ENCODE measurements at places on chromosomes 6 and 20. TPM values are rescaled to one million over a fixed set of nuclear protein-coding genes. Genes with fewer than 3 reads are reported as not detected.

- DNase-seq, result peak; percentile 3
These were observed 216.2 kb downstream of the RIMS1 start for GRCh38 chr6:72102561-72102960.

DNA sequence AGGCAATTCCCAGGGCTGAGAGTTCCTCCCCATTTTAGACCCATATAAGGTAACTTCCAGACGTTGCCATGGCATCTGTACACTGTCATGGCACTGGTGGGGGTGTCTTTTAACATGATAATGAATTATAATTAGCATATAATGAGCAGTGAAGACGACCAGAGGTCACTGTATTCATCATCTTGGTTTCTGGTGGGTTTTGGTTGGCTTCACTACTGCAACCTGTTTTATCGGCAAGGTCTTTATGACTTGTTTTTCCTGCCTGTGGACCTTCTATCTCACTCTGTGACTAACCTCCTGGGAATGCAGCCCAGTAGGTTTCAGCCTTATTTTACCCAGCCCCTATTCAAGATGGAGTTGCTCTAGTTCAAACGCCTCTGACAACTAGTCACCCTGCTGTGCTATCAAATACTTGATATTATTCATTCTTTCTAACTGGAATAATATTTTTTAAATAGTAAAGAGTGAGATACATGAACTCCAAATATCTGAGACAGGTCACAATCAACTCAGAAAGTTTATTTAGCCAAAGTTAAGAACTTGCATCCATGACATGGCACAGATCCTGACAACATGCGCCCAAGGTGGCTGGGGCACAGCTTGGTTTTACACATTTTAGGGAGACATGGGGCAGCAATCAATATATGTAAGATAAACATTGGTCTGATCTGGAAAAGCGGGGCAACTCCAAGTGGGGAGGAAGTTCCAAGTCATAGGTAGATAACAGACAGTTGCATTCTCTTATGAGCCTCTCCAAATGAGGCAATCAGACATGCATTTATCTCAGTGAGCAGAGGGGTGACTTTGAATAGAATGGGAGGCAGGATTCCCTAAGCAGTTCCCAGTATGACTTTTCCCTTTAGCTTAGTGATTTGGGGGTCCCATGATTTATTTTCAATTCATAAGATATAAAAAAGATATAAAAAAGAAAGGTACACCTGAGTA, 1.2 kb upstream of the UFL1 start:
- peak; percentile 79 for DNase-seq

- peak; percentile 20 for DNase-seq
These were observed 161.2 kb downstream of the KLHL32 start for GRCh38 chr6:97085772-97086171.

GRCh38 chr20:63509088-63509564, 10.2 kb upstream of the EEF1A2 start:
- no peak for DNase-seq

DNA sequence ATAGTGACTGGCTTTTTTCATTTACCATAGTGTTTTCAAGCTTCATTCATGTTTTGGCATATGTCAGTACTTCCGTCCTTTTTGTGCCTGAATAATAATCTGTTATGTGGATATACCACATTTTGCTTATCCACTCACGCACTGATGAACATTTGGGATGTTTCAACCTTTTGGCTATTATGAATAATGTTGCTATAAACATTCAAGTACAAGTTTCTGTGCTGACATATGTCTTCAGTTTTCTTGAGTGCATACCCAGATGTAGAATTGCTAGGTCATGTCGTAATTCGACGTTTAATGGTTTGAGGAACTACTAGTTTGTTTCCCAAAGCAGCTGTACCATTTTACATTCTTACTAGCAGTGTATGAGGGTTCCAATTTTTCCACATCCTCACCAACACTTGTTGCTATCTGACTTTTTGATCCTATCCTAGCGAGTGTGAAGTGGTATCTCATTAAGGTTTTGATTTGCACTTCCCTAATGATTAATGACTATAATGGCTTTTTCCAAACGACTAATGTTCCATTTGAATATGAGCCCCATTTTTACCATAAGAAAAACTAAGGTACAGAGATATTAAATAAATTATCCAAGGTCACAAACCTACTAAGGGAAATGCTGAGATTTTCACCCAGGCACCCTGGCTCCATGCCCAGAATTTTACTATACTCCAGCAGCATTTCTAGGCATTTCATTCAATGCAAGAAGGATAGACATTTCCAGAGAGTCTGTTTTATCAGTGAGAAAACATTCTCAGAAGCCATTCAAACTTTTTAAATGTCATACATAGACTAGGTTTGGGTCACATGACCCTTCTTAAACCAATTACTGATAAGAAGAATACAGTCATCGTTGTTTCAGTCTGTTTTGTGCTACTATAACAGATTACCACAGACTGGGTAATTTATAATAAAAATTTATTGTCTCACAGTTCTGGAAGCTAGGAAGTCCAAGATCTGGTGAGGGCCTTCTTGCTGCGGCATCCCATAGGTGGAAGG, 71.1 kb upstream of the RUNX2 start:
- peak; percentile 61 for DNase-seq

- no peak for DNase-seq
These were observed 101.6 kb upstream of the CARMIL1 start for GRCh38 chr6:25177500-25178028.

C20orf144 gene
- under 0.01 TPM for total RNA-seq

DNA sequence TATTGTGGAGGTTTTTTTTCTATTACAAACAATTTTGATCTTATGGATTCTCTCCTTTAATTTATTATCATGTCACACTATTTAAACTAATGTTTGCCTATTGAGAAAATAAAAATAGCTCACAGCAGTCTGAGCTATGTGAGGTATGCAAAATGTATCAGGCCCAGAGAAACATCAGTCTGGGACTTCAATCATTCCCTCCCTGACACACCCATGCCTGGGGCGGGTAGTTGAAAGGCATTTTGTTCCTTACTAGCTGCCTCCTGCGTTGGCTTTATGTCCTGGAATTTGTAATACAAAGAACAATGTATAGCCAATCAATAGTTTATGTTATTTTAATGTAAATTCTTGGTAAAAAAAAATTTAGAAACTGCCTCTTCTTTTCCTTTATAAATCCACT, 403.3 kb downstream of the EPM2A start:
- DNase-seq, result no peak

DNA sequence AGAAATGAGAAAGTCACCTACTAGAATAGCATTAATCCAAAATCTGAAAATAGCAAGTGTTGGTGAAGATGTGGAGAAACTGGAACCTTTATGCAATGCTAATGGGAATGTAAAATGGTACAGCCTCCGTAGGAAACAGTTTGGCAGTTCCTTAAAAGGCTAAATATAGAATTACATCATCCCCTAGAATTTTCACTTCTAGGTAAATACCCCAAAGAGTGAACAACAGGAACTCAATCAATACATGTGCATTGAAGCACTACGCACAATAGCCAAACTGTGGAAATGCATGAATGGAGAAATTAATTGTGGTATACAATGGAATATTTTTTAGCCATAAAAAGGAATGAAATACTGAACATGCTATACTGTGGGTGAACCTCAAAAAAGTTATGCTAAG, 982.0 kb upstream of the FLRT3 start:
- no peak for DNase-seq

GRCh38 chr6:13454286-13455221, 32.8 kb downstream of the GFOD1 start:
- DNase-seq, result peak; percentile 81

- DNase-seq, result no peak
These were observed 5.0 kb downstream of the SEMG1 start for GRCh38 chr20:45211569-45212474.

GRCh38 chr6:28384143-28384533, 15.4 kb downstream of the ZSCAN12 start:
- DNase-seq, result no peak

PERP gene
- total RNA-seq, result 12.8 TPM

- DNase-seq, result peak; percentile 48
These were observed 38.4 kb downstream of the THBS2 start for GRCh38 chr6:169215201-169215681.

DNA sequence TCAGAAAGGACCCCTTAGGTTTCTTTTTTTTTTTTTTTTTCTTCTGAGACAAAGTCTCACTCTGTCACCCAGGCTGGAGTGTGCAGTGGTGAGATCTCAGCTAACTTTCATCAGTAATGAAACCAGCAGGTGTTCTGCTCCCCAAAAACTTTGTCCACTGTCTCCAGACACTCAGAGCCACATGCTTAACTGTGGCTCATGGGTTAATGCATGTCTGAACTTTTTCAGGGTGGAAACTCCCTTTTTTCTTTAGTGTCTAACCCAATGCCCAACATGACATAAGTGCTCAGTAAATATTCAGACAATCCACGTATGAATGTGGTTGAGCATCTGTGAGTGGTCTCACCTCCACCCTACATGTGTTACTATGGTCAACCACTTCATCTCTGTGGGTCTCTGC, 45.4 kb downstream of the MYB start:
- no peak for DNase-seq

FRK gene
- 0.33 TPM for total RNA-seq

- DNase-seq, result no peak
These were observed 152.3 kb downstream of the EDN1 start for GRCh38 chr6:12442455-12442854.

BPIFB1 gene
- not detected for total RNA-seq

HSPA1L gene
- 3.1 TPM for total RNA-seq

GRCh38 chr20:59958626-59959025, 403 bp downstream of the CDH26 start:
- DNase-seq, result no peak

UNC93A gene
- not detected for total RNA-seq

TMC2 gene
- total RNA-seq, result under 0.01 TPM

DNA sequence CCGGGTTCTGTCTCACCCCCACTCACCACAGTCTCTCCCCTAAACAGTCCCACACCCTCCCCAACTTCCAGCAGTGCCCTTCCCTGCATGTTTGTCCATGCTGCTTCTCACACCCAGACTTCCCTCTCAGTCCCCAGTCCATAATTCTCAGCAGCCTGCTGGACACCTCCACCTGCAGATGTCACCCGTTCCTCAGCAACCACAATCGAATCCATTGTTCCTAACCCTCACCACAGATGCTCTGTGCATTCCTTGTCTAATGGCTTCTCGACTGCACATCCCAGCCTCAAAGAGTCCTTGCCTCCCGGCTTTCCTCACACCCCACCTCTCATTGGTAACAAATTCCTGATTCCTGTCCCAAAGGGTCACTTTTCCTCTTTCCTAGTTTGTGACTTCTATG, 55.6 kb downstream of the GOPC start:
- no peak for DNase-seq

GRCh38 chr6:38637756-38638155, 2.0 kb downstream of the BTBD9 start:
- DNase-seq, result no peak

DNA sequence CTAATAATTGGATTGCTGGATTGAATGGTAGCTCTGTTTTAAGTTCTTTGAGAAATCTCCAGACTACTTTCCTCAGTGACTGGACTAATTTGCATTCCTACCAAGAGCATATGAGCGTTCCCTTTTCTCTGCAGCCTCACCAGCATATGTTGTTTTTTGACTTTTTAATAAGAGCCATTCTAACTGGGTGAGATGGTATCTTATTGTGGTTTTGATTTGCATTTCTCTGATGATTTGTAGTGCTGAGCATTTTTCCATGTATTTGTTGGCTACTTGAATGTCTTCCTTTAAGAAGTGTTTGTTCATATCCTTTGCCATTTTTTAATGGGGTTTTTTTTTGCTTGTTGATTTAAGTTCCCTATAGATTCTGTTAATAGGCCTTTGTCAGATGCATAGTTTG, 94.7 kb upstream of the AHI1 start:
- DNase-seq, result peak; percentile 69

- DNase-seq, result no peak
These were observed 34.4 kb downstream of the EFHC1 start for GRCh38 chr6:52454556-52454955.

DNA sequence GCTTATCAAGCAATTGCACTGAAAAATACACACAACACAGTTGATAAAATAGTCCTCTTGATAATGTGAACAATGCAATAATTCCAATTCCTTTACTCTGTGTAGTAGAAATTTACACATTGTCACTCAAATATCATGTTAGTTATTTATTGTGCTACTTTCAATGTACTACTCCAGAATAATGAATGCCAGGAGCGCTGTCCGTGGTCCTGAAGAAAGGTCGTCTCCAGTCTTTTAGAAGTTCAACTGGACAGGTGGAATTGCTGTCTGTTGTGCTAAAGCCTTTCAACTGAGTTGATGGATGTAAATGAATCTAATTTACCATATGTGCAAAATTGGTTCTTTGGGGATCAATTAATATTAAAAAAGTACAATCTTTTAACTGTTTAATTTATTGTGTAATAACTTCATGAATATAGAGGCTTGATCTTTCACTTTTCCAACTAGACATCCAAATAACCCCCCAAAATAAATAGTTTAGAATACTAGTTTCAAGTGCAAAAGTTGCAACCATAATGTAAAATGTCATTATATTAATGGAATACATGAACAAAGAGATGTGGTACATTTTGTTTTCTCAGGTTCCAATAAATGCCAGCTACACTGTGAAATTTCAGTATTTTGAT, 3.2 kb downstream of the GRIK2 start:
- peak; percentile 48 for DNase-seq

GSTA4 gene
- 54.0 TPM for total RNA-seq

- no peak for DNase-seq
These were observed 36.8 kb downstream of the NTSR1 start for GRCh38 chr20:62745279-62745951.

GRCh38 chr6:29656798-29657197, at the start of gene MOG:
MOG (plus strand) TSS chr6:29657092; CDS start chr6:29657210, 118 bp downstream.
- DNase-seq, result no peak

TINAG gene
- total RNA-seq, result not detected

CSTF1 gene
- total RNA-seq, result 31.2 TPM

DNA sequence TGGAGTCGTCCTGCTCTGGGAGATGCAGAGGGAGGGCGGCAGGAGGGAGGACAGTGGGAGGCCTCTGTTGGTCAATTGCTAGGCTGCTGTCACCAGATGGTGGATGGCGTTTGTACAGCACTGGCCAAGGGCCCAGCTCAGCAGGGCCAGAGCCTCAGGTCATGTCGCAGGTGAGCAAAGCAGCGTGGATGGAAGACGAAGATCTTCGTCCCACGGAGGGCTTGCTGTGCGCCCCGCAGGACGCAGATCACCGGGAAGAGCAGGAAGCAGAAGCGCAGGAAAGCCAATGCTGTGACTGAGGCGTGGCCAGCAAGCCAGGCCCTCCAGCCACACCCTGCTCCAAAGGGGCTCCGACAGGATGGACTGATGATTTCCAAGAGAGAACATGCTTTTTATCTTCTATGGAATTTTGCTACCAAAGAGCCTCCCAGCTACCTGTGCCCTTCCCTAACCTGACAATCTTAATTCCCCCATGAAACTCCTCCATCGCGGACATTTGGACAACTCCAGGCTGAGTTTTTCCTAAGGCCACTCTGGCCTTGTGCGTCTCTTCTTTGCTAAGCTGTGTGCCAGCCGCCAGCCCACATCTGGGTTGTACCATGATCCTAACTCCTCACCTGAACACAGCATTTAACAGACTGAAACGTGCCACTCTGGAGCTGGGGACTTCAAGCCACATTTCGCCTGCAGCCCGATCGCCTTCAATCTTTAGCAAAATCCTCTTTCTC, 3.5 kb upstream of the SLCO4A1 start:
- DNase-seq, result no peak

GRCh38 chr6:82088978-82089771, 158.4 kb downstream of the IBTK start:
- no peak for DNase-seq

- DNase-seq, result no peak
These were observed 44.9 kb downstream of the PNLDC1 start for GRCh38 chr6:159844737-159845645.

- no peak for DNase-seq
These were observed 132.4 kb upstream of the SNX9 start for GRCh38 chr6:157690441-157691210.
